ENCODE measurements at places on chromosomes 4 and X.

DNA sequence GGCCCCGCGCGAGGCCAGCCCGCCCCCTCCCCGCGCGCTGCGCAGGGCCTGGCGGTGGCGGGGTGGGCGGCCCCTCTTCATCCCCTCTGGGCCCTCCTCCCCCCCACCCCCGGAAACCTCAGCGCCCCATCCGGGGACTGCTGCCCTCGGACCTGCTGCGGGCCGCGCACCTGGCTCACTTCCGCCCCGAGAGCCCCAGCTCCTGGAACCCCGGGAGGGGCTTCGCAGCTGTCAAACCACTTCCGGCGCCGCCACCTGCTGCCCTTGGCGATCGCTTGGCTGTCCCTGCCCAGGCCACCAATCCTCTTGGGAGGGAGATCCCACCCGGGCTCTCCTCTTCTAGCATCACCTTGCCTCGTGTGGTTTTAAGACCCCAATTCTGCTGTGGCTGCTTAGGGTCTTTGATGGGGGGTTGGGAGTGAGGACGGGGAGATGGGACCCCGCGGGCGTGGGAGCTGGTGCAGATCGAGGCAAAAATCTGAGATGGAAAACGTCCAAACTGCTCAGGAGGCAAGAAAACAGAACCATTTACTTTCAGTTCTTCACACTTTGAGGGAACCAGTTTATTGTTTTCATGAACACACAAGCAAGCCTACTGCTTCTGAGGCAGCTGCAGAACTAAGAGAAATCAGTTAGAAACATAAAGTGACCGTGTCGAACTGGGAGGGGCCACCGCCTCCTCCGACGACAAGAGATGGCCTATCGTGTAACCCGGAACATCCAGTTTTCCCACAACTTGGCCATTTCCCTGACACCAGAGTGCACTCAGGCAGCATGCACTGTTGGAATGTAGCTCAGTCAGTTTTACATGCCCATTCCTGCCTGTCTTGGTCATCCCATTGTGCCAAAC, 754 bp downstream of the MTMR1 start:
- DNase-seq, result peak; percentile 68

DNA sequence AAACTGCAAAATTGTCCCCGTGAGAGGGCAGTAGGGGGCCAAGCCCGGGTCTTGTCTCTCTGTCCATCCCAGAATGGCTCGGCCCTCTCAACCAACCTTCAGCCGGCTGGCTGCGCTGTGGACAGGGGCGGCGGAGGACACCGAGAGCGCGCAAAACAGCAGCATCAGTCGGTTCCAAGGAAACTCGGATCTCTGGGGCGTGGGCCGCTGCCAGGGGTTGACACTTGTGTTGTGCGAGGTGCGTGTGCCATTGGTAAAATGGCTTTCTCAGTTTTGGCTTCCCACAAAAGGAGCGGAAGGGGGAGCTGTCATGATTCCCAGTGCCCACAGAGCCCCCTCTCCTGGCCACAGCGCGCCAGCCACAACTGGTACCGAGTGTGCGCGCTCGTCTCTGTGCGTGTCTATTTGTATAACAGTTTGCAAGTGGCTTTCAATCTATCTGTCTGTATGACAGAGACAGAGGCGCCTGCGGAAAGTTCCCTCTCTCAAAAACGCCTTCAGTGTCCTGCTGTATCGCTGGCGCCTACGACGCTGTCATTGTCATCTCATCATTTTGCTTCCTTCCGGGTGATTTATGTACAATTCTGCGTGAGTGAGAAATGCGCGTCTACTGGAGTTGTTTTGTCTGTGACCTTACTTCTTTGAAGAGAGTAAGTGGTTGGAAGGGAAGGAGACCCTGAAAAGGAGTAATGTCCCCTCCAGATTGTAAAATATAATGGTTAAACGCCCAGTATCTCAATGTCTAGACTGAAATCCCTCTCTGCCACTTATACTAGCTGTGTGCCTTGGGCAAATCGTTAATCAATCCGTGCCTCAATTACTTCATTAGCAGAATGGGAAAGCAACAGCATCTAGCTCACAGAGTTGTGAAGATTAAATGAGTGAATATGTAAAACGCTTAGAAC, 1.8 kb downstream of the DKK2 start:
- no peak for DNase-seq

GRCh38 chrX:3599802-3600430, 113.5 kb downstream of the PRKX start:
- no peak for DNase-seq

- DNase-seq, result no peak
These were observed 69.3 kb upstream of the LDB2 start for GRCh38 chr4:16967722-16968121.

GRCh38 chrX:11119313-11119943, 8.3 kb downstream of the HCCS start:
- DNase-seq, result no peak

DNA sequence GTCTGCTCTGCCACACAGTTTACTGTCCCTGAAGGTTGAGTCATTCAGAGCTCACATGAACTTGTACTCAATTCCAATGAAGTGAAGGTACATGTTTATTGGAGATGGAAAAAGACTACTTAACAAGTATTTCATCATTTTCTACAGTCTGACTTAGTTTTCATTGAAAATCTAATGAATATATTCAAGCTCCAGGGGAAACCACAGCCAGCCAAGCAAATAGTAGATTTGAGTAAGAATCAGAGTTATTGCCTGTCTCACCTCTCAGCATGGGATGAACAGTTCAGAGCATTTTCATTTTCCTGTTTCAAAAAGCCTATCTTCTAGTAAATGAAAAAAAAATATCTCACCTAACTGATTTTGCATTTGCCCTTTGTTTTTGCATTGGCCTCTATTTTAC, 1249.4 kb upstream of the DIAPH2 start:
- no peak for DNase-seq

DNA sequence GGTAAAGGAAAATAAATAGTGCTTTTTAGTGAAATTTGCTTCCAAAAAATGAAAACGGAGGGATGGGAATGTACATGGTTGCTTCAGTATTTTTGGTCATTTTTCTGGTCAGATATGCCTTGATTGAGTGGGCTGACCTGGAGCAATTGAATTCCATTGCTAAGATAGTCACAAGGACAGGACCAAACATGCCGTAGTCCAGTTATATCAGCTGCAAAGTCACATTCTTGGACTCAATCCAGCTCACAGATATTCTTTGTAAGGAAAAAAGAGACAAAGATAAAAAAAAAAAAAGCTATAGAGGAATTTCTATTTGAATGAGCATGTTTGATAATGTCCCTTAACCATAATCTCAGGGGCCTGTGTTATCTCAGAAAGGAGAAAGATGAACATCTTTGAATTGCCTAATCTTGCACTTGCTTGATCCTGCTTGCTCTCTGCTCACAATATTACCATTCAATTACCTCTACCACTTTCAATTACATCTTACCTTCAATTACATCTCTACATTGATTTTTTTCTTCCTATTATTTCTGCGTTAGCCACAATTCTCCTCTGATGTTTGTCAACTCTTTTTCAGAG, 75.4 kb upstream of the PACRGL start:
- DNase-seq, result no peak

DNA sequence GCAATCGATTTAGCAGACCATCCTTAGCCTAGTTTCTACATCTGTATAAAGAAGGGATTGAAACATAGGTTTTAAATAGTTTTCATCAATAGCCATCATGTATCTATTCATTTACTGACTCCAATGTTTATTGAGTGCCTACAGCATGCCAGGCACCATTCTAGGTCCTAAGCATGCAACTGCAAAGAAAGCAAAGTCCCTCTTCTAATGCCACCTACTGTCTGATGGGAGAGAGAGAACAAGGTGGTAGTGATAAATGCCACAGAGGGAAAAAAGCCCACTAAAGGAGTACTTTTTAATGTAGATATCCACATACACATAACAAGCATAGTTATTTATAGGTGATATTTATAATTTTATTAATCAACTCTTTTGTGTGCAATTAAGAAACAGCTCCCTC, 67.6 kb upstream of the PPARGC1A start:
- no peak for DNase-seq

- no peak for DNase-seq
These were observed 401.0 kb downstream of the FSTL5 start for GRCh38 chr4:161762796-161763195.

DNA sequence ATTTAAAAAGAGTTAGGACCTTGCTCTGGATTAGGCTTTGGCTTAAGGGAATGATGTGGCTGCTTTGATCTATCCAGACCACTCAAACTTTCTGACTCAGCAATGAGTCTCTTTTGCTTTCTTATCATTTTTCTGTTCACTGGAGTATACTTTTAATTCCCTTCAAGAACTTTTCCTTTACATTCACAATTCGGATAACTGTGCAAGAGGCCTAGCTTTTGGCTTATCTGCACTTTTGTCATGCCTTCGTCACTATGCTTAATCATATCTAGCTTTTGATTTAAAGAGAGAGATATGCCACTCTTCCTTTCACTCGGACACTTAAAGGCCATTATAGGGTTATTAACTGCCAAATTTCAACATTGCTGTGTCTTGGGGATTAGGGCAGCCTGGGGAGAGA, 147.9 kb downstream of the DCHS2 start:
- DNase-seq, result no peak

GRCh38 chrX:129655547-129656249, 942 bp upstream of the APLN start:
- no peak for DNase-seq

DNA sequence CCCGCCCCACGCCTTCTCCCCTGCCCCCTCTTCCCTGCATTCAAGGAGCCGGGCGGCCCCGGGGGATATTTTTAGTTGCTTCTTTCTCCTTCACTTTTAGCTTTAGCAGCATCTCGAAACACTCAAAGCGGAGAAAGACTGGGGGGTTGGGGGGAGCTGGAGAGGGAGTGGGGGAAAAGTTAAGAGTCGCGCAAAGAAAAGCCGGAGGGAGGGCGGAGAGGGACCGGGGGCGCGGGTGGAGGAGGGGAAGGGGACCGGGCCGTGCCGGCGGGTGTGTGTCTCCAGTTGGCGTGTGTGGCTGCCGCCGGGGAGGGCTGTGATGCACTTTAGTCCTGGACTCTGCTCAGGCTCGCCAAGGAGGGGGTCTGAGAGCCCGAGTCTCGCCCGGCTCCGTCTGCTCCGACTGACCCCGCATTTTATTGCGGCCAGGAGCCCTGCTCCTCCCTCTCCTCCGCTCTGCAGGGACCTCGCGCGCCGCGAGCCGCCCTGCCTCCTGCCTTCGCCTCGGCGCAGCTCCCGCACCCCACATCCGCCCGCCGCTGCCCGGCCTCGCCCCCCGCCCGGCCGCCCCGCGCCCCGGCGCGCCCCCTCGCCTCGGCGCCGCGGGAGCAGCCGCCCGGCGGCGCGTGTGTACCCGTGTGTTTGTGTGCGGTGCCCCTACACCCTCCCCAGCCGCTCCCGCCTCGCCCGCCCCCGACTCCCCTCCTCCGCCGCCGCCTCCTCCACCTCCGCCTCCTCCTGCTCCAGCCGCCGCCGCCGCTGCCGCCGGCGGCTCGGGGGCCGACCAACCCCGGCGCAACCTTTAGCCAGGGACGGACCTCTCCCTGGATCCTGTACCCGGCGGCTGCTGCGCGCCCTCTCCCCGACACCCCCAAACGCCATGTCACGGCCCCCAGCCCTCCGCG, 1.4 kb downstream of the ZNF827 start:
- DNase-seq, result peak; percentile 87

- DNase-seq, result no peak
These were observed 642.6 kb upstream of the HS3ST1 start for GRCh38 chr4:12071316-12071715.

- DNase-seq, result no peak
These were observed 29.5 kb downstream of the EGFL6 start for GRCh38 chrX:13598877-13599276.

GRCh38 chr4:72418458-72418857, 150.6 kb downstream of the ADAMTS3 start:
- DNase-seq, result no peak

DNA sequence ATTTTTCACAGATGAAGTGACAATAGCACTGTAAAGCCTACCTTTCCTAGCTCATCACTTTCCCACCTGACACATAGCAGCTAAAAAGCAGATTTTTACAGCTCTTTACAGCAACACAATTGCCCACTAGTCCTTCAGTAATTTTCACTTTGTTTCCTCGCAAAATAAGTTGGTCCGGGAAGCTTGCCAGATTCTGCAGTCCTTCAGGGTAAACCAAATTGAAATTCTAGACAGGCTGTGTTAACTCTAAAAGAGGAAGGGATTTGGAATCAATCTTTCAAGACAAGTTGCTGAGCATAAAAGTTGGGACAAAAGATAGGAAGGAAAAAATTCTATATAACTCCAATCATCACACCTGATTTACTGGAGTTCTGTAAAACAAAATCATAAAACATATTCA, 8.7 kb downstream of the C1QTNF7 start:
- DNase-seq, result no peak

DNA sequence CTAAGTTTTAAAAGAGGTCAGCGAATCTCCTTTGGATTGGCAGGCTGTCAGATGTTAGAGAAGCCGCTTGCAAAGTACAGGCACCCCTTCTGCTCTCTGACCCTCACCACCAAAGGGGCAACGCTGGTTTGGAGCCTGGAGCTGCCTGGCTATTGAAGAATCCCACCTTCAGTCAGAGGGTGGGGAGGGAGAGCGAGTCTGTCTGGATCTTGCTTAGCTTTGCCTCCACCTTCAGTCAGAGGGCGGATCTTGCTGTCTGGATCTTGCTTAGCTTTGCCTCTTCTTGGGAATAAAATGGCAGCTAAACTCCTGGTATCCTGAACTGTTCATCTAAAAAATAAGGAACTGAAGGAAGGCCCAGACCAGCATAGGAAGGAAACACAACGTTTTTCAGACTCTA, 7.3 kb downstream of the CCDC110 start:
- DNase-seq, result no peak

GRCh38 chrX:110851780-110852179, 56.2 kb upstream of the CHRDL1 start:
- DNase-seq, result no peak

DNA sequence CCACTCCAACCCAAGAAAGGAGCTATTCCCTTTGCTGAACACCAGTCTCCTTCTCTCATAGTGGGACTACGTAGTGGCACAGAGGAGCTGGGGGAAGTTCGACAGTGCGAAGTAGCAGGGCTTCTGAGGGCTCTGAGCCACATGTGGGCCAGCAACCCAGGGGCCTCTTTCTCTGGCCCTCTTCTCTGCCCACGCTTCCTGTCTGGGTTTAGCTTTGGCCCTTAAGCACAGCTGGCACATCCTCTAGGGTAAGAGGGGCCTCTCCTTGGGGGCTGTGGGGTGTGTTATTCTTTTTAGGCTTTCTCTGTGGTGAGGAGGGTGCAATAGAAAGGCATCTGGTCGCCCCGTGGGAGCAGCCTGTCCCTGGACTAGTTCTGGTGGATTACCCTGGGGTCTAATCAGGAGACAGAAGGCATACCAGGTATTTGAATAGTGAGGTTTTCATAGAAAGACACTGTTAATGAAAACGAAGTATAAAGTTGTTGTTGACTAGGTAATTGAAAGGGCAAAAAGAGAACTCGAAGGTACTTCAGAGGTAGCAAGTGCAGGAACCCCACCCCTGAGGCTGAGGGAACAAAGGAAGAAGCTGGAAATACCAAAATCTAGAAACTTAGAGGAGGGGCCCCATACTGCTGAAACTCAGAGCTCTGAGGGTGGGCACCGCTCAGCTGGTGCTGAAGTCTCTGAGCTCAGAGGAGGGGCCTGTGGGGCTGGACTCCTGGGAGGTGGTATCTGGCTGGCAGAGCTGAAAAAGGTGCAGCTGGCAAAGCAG, 151.9 kb upstream of the RPS6KA3 start:
- DNase-seq, result no peak

GRCh38 chr4:143711543-143712154, 11.2 kb upstream of the FREM3 start:
- no peak for DNase-seq
